NCI-H748 treated with DMSO at 0.1 percent for 48 hours (cell line): ENCODE measurements at places on chromosomes 11 and 22.

GRCh38 chr11:130771708-130772107 is 144.6 kb downstream of the SNX19 start:
- no peak for DNase-seq

DNA sequence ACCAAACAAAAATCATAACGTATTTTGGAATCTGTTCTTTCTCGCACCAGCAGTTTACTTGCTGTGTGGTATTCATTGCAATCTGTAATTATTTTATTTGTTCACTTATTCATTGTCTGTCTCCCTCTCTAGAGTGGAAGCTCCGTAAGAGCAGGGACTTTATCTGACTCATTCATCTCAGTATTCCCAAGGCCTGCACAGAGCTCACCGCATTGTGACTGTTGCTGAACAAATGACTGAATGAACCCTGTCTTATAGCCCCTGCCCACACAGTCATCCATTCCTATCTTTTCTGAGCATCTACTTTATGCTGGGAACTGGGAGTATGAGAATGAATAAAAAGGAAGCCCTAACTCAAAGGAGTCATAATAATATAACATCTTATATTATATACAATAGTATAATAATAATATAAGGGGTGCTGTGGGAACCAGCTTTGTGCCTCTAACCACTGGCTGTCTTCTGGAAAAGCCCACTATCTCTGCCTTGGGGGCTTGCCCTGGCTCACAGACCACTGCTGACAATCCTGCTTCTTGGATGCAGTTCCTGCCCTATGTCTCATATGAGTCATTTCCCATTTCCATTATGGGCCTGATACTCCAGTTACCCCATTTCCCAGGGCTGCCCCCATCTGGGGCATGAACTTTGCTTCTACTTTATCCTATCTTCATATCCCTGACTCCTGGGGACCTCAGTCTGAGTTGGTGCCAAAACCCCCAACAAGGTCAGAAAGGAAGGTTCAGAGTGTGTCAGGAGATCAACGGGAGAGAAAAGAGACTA is 11.0 kb downstream of the XRRA1 start:
- no peak for DNase-seq

GRCh38 chr11:126311401-126312291 is 7.8 kb downstream of the DCPS start:
- no peak for DNase-seq

GRCh38 chr11:109970516-109971183 is 122.5 kb upstream of the ZC3H12C start:
- DNase-seq, result no peak

DNA sequence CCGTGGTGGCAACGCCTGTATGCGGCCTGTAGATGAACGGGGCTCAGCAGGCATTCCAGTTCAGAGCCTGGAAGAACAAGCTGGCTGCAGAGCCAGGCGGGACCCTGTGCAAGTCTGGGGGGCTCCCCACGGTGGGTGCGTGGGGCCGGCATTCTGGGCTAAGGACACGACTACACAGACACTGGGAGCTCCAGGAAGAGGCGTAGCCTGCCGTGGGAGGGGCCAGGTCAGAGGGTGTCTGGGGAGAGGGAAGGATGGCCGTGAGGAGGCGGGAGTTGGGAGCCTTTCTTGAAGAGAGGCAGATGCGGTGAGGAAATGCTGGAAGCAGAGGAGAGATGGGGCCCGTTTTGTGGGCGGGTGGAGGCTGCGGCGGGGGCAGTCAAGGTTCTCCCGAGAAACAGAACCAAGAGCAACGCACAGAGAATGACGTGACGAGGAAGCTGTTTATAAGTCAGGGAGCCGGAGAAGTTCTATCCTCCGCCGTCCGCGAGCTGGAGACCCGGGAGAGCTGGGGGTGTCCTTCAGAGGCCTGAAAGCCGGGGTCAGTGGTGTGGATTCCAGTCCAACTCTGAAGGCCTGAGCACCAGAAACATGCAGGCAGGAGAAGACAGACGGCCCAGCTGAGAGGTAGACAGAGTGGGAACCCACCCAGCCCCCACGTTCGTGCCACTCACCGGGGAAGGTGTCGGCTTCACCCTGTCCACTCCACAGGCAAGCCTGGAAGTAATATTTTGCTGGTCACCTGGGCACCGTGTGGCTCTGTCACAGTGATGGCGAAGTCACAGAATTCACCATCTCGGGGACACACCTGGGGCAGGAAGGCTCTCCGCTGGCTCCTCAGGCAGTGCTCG is 529.6 kb downstream of the BRD1 start:
- no peak for DNase-seq

DNA sequence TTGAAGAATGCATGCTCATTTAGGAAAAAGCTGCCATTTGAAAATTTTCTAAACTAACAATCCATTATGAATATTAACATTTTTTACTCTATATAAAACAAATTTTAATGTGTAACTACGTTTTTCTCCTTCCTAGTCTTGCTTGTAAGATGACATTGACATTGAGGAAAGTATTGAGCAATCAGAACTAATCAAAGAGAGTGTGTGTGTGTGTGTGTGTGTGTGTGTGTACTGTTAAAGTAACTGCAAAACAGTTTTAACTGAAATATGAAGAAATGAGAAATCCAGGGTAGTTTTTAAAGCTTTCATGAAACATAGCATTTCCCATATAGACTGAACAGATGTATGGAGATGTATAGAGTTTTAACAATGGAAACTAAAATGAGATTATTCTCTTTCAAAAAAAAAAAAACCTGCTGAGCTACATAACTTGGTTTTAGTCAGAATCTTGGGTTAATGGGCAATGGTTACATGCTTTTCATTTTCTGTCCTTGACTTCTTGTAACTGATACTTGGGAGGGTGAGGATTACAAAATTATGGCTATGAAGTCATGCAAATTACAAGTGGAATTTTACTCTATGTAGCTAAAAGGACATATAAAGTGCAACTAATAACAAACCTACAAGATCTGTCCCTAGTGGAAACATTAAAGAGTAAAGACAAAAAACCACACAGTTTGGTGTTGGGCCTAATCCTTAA is 2.0 kb downstream of the PDGFD start:
- DNase-seq, result no peak

DNA sequence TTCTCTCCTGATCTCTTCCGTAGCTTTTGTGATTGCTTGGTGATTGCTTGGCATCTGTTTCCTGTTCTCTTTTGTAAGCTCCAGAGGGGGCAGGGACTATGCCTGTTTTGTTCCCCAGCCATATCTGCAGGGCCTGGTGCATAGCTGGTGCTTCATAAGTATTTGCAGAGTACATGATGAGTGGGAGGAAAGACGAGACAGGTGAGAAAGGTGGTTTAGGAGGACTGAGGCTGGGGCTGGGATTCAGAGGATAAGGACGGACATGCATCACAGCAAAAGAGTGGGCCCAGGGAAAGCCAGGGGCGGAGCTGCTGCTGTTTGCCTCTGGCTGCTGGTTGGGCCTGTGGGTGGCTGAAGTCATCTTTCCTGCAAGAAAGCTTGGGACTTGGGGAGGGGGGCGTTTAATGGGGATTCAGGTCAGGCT is 62.4 kb downstream of the DSCAML1 start:
- DNase-seq, result no peak

DNA sequence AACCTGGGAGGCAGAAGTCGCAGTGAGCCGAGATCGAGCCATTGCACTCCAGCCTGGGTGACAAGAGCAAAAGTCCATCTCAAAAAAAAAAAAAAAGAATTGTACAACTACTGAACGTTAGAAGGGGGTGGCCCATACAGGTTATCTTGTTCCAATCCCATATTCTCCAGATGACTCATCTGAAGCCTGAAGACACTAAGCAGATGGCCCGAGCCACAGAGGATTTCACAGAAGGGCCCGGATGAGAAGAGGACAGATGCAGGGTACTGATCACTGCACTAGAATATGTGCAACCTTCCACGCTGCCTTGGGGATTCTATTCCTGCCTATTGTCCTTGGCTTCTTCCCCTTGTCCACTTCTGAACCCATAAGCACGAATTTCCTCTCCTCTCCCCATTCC is 70.9 kb upstream of the UBASH3B start:
- DNase-seq, result no peak

- DNase-seq, result no peak
Measured at GRCh38 chr22:29014293-29014692, 47.3 kb downstream of the C22orf31 start.

DNA sequence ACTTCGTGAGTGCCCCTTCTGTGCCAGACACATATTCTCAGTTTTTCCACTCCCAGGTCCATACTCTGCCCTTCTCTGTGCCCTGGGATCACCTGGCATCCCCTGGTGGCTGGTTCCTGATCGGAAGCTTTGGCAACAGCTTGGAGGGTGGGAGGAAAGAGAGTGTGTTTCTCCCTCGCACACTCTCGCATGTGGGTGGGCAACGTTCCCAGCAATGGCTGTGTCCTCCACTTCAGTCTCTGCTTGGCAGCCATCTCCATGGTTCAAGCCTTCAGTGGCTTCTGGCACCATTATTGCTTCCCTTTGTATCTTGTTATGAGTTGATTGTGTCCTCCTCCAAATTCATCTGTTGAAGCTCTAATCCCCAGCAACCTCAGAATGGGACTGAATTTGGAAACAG is 342.7 kb upstream of the SYN3 start:
- no peak for DNase-seq

DNA sequence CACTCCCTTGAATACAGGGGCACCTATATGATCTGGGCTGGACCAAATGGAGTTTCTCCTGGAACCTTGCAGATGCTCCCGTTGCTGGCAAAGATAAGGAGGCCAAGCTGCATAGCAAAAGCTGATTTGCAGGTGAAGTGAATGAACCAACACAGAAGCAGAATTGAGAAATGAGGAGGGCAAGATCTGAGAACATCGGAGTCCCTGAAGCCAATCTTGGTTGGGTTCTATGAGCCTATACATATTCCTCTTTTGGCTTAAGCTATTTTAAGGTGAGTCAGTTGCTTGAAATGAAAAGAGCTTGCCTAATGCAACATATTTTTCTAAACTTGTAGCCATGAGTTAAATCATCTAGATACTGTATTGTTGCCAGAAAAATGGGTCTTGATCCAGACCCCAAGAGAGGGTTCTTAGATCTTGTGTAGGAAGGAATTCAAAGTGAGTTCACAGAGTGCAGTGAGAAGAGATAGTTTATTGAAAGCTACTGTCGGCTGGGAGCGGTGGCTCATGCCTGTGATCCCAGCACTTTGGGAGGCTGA is 23.5 kb downstream of the WEE1 start:
- no peak for DNase-seq

DNA sequence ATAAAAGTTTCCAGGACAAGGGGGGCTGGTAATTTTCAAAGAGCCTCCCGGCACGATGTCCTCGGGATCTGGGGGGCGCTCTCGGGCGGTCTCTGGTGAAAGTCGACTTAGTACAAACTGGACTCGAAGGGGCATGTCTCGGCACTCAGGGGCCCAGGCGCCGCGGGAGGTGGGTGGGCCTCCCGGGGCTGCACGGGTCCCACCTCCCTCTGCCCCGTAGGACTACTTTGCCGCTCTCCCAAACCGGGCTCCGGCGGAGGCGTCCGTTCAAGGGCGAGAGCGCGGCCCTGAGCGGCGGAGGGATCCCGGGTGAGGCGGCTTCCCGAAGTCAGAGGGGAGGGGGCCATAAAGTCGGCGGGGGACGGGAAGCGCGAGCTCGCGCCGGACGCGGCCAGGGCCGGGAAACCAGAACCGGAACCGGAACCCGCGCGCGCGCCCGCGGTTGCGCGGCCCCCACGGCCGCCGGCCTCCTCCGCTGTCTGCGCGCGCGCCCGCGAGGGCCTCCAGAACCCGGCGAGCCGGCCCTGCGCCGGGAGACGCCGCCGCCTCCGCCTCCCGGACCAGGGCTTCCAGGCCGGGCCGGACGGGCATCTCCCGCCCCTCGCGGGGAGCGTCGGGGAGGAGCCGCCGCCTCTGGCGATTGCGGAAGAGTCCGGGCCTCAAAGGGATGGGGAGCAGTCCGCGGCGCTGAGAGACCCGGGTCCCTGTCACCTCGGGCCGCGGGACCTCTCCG is at the start of gene ARHGEF12:
ARHGEF12 (plus strand) TSS at position 506 of the 733 bp plus-strand sequence. CDS start 831 bp downstream, outside the sequence.
- peak; percentile 54 for DNase-seq

DNA sequence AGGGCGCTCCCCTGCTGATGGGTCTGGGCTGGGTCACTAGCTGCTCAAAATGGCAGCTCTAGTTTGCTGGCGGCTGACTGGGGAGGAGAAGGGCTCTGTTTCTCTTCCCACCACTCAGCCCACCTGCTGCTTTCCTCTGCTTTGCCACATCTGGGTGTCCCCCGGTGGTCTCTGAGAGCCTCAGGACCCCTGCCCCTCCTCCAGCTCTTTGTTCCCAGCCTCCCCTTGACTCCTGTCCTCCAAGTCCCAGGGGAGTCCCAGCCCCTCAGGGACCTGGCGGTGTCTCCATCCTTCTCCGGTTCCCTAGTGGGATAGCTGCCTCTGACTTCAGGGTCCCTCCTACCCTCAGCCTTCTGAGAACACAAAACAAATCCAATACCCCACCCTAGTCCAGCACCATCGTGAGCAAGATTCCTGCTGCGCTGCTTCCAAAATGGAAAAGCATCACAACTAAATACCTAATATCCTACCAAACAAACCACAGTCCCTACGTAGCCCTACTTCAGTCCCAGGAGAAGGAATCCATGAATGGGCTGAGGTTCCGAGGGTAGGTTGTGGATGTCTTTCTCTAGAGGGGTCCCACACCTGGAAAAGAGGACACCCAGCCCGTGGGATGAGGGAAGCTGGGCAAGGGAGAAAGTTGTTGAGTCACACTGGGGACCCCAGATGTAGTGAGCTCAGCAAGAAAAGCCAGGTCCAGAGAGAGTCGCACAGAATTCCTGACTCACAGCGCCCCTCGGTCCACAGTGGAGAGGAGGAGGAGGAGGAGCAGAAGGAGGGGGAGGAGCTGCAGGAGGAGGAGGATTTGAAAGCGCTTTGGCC is 45.0 kb upstream of the NNMT start:
- no peak for DNase-seq

DNA sequence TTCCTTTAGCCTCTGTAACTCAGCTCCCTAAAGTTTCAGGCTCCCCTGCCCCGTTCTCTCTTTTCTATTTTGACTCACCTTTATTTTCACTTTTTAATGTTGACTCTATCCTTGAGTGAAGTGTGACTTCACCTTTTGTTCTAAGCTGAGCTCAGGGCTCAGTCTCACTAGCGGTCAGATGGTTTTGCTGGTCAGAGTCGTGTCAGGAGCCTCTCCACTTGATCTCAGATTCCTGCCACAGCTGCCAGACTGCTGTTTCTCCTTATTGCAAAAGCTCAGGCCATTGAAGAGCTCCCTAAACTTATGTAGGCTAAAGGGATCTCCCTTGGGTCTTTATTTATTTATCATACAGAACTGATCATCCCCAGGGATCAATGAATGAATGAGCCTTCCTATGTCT is 13.7 kb upstream of the POU2AF2 start:
- no peak for DNase-seq
